ENCODE measurements at places on chromosomes 16 and 17.

GRCh38 chr17:39533891-39534290 lies 72.6 kb downstream of the CDK12 start:
- DNase-seq: no peak

- no peak for DNase-seq
Observed at GRCh38 chr17:40157973-40158372, 17.6 kb downstream of the CASC3 start.

GRCh38 chr16:24013864-24014645 lies 178.3 kb downstream of the PRKCB start:
- no peak for DNase-seq

DNA sequence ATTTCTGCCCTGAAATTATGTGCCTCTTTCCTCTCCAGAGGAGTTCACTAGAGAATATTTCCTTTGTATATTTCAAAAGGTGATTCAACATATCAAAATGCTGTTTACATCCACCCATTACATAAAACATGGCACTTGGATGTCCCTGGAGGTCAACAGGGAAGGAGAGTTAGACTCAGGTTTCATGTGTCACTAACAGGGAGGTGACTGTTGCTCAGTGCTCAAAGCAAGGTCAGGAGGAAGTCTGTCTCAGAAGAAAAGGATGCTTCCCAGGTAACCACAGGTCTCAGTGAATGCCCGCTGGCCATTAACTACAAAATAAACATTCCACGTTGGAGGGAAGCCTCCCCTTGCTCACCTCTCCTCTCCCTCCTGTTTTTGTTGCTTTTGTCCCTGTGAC lies 198.6 kb downstream of the AXIN2 start:
- DNase-seq: no peak

DNA sequence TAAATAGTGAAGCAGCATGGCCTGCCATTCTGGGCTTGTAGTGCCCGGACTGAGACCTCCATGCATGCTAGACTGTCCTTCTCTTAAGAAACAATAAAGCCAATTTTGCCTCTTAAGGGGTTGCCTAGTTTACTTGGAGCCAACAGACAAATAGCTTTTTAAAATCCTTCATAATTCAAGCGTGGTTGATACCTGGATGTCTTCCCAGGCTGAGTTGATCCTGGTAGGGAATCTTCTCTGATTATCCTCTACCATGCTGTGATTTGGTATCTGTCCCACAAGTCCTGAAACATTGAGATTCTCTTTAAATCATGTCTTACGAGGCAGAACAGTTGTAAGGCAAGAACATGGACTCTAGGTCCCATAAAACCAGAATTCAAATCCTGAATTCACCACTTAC lies 359.6 kb upstream of the CCL2 start:
- no peak for DNase-seq

DNA sequence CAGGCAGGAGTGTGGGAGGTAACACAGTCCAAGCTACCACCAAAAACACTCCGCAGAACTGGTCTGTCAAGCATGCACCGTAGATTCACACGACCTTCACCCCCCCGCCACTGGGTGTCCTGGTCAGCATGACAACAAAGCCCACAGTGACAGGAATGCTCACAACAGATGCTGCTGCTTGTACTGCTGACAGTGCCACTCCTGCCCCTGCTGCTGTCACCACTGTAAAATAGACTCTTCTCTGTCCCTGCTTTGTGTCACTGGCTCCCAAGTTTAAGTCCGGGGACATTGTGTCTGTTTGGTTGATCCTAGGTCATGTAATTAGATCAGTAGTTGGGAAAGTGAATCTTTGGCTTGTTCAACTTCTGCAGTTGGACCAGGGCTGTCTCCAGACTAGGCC lies 7.0 kb upstream of the ODF4 start:
- no peak for DNase-seq

- DNase-seq: no peak
Observed at GRCh38 chr16:47779201-47780016, 318.3 kb downstream of the PHKB start.

DNA sequence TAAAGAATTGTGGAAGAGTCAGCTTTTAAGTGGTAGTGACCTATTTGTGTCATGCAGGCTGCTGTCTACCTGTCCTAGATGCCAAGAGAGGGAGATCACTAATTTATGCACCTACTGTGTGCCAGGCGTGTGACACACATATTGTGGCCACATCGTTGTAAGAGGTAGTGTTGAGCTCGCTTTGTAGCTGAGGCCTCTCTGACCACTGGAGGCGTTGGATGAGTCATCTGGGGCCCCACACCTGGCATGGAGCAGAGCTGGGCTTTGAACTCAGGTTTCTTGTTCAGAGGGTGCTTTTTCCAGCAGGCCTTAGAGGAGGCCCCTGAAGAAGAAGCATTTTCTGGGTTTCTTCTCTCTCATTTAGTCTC lies 52.3 kb upstream of the LGALS9 start:
- no peak for DNase-seq

All from HCT116 (cell line).